ENCODE measurements at places on chromosomes 5 and 9.

DNA sequence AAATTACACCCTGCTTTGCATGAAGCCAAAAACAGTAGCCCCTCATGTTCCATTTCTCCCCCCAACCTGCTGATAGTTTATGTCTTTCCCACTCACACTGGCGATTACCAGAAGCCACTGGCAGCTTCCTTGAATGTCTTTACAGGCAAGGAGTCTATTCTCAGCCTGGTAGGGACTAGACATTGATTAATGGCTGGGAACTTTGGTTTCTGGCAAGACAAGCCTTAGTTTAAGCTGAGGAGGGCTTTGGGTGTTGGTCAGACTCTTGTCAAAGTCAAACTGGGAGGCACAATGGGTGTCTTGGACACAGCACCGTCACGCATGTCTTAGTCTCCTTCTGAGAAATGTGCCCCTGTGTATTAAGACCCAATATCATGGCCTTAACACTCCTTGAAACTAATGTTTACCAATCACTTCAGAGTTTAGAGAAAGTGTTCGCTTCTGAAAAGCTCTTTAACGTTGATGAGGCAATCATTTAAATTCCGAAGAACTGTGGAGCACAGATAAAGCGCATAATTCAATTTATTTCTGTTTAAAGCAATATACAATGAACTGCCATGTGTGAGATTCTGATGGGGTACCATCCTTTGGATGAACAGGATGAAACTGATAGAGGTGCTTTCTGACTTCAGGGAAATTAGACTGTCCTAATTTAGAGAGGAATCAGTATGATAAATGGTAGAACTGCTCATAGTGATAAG is 53.9 kb upstream of the CPEB4 start:
- no peak for DNase-seq

- DNase-seq = no peak
These were observed 35.3 kb upstream of the PRRC2B start for GRCh38 chr9:131358556-131358955.

- no peak for DNase-seq
These were observed 66.8 kb upstream of the ITGA2 start for GRCh38 chr5:52922384-52922783.

DNA sequence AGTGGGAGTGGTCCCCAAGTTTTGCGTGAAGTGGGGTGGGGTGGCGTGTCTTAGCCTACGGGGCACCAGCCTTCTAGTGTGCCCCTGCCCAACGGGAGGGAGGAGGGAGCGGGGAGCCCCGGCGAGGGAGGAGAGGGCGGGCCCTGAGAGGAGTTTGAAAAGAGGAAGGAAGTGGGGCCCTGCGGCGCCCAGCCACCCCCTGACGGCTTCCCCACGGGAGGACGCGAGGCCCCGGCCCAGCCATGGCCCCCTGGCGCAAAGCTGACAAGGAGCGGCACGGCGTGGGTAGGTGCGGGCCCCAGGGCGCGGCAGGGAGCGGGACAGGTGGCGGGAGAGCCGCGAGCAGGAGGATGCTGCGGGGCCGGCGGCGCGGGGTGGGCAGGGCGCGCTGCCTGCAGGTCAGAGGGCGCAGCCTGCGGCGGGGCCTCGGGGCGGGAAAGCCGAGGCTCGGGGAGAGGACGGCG is at the start of gene DOCK2:
TSS of gene DOCK2 (plus strand) at position 191 of the 464 bp plus-strand sequence. CDS start at position 243, 52 bp downstream.
- DNase-seq = peak; percentile 57

GRCh38 chr9:127116957-127117356 is 5.5 kb downstream of the ANGPTL2 start:
- no peak for DNase-seq

GRCh38 chr9:123712399-123712798 is 217.5 kb downstream of the DENND1A start:
- DNase-seq = no peak
